ENCODE measurements at places on chromosomes 6 and 20.

- no peak for DNase-seq
These were observed 777.5 kb upstream of the EPHA7 start for GRCh38 chr6:94196891-94197290.

DNA sequence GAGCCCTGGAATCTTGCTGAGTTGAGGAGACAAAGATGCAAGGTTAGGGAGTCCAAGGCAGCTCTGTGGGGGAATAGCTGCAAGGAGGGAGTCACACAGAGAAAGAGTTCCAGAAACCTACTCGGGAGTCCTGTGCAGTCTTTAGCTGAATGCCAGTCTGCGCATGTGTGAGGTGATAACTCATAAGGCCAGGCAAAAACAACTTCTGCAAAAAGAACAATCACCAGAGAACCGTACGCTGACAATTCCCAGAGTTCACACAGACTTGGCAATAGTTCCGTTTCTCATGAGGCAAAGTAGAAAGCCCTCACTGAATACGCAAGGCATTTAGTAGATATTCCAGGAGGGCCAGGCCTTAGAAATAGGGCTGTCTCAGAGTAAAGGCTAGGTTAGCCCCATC, 135.2 kb upstream of the TAB2 start:
- no peak for DNase-seq

DNA sequence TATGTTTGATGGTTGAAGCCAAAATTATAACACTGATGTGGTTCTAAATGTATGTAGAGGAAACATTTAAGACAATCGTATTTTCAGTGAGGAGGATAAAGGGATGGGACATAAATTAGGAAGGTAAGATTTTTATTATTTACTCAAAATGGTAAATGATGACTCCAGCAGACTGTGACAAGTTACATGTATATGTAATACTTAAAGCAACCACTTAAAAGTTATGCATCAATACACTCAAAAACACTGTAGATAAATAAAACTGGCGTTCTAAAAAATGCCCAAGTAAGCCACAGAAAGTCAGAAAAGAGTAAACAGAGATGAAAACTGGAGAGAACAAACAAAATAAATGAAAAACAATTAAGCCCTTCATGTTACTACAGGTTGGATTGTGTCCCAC, 18.7 kb downstream of the HLA-DMB start:
- DNase-seq: no peak

DNA sequence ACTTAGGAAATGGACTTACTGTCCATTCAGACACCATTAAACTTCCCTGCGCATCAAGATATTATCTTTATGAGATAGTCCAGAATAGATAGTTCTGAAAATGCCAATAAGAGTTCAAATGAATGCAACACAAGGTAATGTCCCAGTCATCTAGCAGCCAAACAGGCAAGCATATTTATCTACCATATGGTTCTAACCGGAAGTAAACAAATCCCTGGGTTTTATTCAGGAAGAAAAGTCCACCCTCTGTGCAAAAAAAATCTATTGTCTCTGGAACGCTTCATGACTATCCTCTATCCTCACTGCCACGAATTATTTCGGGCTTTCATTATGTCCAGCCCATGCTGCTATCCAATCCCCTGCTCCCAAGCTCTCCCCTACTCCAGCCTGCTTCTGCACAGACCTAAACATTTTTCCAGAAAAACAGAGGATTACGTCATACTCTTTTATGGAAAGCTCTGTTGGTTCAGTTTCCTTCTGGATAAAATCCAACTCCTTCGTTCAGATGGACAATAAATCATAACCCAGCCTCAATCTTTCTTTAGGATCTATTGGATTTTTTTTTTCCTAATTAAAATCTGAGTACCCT, 11.4 kb downstream of the PPIL6 start:
- no peak for DNase-seq

GRCh38 chr6:41200296-41200900, 551 bp downstream of the TREML2 start:
- no peak for DNase-seq

- DNase-seq: no peak
These were observed 43.9 kb downstream of the INSM1 start for GRCh38 chr20:20411836-20412235.

- DNase-seq: no peak
These were observed 108.9 kb upstream of the DST start for GRCh38 chr6:56751604-56752003.

- no peak for DNase-seq
These were observed 89.9 kb downstream of the PLCB1 start for GRCh38 chr20:8221887-8222419.

- no peak for DNase-seq
These were observed 206.0 kb upstream of the MARCKS start for GRCh38 chr6:113651120-113651519.

DNA sequence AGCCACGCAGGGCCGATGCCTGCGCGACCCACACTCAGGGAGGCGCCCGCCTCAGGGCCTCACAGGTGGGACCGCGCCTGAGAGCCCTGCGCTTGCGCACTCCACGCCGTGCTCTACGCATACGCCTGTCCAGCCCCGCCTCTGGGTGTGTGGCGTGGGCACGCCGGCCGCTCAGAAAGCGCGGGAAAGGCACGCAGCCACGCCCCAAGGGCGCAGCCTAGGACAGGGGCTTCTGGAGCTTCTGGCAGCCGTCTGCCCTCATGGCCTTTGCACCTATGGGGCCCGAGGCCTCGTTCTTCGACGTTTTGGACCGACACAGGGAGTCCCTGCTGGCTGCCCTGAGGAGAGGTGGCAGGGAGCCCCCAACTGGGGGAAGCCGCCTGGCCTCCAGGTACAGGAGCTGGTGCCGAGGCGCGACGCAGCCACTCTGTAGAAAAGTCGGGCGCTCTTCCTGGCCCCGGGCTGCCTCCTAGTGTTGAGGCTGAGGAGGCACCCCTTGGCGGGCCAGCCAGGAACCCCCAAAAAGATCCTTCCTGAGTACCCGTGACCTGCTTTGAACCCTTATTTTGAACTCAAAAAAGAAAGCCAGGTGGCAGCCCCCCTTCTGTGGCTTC, at the start of gene SPO11:
TSS of gene SPO11 (plus strand) at position 196 of the 614 bp plus-strand sequence. CDS start at position 261, 65 bp downstream.
- no peak for DNase-seq

- no peak for DNase-seq
These were observed 229.7 kb upstream of the HTR1E start for GRCh38 chr6:86707545-86708120.

DNA sequence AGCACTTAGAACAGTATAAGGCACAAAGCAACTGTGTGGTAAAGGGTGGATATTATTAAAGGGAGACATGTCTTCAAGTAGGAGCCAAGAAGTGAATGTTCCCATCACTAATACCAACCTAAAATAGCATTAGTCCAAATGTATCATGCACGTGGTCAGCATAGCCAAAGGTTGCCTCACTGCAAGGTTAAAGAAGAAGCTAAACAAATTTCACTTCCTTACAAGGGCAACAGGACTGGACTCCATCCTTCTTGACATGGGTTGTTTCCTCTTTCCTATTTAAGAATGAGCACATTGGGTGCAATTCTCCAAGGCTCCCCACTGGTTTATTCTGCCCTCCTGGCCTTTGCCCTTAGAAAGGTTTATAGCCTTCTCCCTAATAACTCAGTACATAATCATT, 186.7 kb downstream of the PHACTR1 start:
- no peak for DNase-seq

GRCh38 chr6:150145427-150145826, 2.6 kb downstream of the PPP1R14C start:
- DNase-seq: no peak

GRCh38 chr6:97815301-97815812, 532.3 kb upstream of the MMS22L start:
- no peak for DNase-seq

DNA sequence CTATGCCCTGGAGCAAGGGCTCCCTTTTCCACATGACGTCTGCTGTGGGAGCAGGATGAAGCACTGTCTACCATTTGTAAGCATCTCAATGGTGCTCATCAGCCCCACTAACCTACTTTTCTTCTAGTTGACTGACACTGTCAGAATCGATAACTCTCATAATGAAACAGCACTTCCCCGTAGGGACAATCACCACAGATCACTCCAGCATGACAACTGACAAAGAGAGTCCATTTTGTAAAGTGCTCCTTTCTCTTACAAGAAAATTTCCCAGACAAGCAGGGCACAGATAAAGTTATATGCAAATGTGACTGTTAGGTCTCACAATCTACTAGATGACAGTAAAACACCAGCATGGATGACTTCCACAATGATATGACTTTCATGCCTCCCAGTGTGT, 46.4 kb downstream of the HEBP2 start:
- DNase-seq: no peak

DNA sequence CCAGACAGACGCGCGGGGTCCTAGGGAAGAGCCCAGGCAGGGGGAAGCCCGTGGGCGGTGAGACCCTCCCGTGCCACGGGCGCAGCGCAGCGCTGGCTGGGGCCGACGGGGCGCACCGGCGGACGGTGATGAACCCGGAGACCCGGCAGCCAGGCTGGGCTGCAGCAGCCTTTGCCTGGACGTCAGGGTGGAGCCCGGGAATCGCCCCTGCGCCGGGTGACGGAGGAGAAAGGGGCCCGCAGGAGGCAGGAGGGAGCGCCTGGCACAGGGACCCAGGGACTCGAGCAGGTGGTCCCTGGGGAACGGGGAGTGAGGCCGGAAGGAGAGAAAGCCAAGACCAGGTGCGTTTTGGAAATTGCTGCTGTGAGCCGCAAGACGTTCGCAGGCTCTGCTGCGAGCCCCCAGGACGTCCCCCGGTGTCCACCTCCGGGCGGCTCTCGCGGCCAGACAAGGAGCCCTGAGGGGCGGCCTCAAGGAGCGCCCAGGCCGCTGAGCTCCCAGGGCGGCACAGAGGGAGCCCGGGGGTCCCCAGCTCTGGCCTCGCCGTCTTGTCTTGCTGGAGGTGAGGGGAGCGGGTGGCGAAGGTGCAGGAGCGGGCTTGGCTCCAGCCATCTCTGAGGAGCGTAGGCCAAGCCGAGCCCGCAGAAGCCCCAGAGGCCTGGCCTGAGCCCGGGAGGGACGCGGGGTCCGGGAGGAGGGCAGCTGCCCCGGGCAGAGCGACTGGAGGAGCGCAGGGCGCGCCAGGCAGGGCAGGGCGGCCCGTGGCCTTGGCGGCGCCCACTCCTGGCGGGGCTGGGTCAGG, 191.2 kb upstream of the PDE10A start:
- no peak for DNase-seq

DNA sequence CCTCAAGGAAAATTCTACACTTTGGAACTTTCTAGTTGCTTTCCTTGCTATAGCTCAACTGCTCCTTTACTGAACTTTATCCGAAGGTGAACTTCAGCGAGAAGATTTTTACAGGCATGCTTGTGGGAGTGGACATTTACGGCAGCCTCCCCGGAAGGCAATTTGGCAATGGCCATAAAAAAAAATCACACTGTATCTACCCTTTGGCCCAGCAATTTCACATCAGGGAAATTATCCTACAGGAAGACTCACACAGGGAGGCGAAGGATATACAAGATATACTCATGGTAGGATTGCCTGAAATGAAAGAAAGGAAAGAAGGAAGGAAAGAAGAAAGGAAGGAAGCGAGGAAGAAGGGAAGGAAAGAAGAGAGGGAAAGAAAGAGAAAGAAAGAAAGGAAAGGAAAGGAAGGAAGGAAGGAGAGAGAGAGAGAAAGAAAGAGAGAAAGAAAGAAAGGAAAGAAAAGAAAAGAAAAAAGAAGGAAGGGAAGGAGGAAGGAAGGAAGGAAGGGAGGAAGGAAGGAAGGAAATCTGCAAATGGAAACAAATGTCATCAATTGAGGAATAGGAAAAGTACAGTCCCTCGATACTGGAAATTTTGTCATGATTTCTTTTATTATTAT, 25.7 kb downstream of the OVOL2 start:
- DNase-seq: no peak

DNA sequence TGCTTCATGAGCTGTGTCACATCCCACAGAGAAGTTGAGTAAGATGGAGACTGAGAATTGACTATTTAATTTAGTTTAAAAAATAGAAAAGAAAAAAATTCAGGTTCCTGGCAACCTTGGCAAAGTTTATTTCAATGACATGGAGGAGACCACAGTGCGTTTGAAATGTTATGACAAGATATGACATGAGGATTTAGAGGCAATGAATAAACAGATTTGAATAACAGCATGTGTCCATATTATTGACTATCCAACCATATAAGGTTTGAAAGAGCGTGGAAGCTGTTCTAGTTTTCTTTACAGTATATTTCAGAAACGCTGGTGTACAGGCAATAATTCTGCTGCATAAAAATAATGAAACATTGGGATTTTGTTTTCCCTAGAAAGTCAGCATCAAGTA, 303.9 kb downstream of the SMOC2 start:
- no peak for DNase-seq

- DNase-seq: no peak
These were observed 413.5 kb downstream of the PRKN start for GRCh38 chr6:162313922-162314660.

DNA sequence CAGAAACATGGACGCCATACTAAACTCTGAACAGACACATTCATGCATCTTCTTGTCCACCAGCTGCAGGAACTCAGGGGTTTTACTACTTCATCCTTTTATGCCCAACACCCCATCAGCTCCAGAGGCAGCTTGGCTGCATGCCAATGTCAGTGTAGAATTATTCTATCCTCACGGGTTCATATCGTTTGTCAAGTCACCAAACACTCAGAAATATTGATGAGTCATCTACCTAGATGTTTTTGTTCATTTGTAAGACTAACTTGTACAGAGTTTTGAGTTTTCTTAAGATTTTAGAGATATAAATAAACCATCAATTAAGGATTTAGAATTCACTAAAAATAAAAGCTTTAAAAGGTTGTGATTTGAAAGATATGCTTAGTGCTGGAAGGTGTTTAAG, 590.7 kb upstream of the FLRT3 start:
- no peak for DNase-seq

DNA sequence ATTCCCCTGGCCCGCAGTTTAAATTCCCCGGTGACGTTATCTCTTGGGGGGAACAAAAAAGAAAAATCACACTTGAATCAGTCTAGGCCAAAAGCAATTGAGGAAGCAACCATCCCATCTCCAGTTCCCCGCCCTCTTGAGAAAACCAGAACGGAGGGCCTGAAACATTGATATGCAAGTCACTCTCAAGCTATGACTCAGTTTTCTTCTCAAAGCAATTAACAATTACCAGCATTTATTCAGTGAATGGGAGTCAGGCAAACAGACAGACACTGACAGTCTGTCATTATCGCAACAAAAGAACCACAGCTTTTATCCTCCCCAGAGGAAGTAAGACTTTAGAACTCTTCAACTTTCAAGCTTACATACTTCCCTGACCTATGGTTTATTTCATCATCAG, 100.9 kb downstream of the OPRM1 start:
- no peak for DNase-seq
